ENCODE measurements at places on chromosomes 1 and 21.

GRCh38 chr1:209389258-209389657, 194.3 kb upstream of the CAMK1G start:
- no peak for DNase-seq

DNA sequence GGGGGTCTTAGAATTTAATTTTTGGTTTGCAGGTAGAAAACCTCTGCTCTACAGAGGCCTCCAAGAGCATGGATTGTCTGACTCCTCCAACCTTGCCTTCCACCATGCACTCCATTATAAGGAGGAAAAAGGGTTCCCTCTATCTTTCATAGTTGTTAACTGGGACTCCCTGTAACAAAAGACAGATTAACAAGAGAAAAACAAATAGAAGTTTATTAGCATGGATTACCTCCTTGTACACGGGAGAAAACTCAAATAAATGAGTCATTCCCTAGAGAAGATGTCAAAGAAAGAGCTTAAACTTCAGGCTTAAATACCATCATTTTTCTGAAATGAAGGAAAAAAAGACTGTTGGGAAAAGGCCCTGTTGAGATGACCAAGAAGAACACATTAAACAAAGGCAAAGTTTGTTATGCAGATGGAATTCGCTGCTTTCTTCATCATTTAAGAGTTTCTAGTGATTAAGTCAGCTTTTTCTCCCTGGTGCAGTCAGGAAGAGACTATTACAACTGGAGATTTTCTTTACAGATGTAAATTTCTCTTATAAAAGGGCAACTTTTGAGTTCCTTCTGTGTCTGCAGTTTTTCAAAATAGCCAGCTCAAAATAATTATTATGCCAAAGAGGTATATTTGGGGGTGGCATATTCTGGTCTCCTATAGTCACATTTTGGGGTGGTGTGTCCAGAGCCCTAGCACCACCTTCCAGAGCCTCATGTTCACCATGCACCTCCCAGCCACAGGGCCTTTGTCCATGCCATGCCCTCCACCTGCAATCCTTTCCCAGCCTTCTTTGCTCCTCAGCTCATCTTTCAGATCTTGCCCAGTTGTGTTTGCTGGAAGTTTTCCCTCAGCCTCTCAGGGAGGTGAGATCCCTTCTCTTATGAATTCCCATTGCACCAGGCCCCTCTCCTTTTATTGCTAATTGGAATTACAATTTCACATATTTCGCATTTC, 63.1 kb upstream of the KLHDC7A start:
- DNase-seq: no peak

- no peak for DNase-seq
Measured at GRCh38 chr1:24373044-24373443, 40.5 kb downstream of the STPG1 start.

DNA sequence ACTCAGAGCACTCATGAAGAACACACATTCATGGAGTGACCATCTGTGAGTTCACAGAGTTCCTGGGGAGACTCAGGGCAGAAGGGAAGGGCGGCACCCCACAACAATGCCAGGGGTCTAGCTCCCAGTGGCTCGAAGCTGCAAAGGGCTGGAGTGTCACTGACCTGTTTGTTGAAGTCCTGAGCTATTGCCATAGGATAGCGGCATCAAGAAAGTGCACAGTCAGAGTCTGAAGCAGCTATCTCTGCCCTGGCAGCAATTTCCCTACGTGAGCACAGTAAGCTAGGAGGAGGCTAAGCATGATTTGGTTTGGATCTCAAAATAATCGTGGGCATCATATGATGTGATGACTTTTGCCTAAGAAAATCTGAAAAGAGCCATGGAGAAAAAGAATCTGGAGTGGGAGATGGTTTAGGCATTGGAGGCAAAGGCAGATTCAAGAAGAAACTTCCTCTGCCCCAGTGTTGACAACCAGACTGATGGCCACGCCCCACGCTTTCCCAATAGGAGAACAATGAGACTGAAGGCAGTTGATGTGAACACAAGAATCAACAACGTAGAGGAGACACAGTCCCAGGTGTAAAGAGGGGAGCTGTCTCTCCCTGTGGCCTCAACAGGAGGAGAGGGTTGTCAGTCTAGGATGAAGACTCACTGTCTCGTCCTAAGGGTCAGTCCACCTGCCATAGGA, 100.0 kb upstream of the SLC25A33 start:
- no peak for DNase-seq

DNA sequence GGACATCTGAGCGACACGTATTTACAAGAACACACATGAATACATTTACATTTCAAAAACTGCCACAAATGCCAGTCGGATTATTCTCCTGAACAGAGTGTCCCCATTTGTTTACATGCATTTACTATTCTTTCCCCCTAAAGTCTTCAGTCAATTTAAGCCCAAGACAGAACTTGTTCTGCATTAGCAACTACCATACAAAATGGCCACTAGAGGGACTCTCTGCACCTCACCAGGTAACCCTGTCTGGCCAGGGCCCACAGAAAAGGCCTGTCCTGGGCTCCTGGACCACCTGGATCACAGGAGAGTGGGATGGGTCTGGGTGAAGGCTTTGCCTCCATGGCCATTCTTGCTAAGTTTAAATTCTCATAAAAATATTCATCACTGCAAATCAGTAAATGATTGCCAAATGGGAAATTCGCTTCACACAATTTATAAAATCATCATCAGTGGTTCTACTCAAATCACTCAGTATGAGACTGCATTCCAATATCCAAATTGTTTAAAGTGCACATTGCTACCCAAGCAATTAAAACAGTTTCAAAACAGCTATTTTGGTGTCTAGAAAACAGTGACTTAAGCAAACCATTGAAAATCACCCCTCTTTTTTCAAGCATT, 12.5 kb upstream of the GUCA2A start:
- no peak for DNase-seq

- no peak for DNase-seq
Measured at GRCh38 chr1:119159111-119159510, 18.7 kb upstream of the WARS2 start.
